Fibroblast of gingiva (primary cell): ENCODE measurements at places on chromosomes 16 and 17.

DNA sequence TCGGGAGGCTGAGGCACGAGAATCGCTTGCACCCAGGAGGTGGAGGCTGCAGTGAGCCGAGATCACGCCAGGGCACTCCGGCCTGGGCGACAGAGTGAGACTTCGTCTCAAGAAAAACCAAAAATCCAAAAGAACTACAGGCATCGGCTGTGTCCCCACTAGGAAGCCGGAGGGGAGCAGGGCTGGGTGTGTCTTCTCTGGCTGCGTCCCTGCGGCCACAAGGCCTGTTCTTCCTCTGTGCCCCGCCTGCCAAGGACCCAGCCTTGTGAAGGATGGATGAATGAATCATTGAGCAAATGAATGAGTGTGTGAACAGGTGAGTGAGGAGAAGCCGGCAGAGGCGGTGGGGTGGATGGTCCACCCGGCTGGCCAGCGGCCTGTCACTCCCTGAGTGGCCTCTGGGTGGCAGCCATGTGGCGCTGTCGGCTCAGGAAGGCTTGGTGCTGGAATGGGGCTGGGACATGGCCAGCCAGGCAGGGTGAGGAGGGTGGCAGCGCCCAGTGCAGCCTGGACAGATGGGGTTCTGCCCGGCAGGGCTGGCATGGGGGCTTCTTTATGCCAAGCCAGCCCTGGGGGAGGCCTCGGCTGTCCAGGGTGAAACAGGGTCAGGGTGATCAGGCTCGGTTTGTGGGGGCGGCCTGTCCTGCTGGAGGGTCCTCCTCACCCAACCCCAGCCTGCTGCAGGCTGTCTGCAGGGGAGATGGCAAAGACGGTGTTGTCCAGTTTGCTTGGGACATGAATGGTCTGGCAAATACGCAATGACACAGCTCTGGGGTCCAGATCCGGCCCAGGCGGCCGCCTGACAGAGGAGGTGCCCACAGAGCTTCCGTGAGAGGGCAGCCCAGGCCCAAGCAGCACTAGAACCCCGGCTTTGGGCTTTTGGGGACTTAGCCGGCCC lies 21.7 kb downstream of the SLC25A10 start:
- peak; percentile 56 for DNase-seq

GRCh38 chr16:48136547-48137360 lies 19.0 kb downstream of the ABCC12 start:
- peak; percentile 3 for DNase-seq

DNA sequence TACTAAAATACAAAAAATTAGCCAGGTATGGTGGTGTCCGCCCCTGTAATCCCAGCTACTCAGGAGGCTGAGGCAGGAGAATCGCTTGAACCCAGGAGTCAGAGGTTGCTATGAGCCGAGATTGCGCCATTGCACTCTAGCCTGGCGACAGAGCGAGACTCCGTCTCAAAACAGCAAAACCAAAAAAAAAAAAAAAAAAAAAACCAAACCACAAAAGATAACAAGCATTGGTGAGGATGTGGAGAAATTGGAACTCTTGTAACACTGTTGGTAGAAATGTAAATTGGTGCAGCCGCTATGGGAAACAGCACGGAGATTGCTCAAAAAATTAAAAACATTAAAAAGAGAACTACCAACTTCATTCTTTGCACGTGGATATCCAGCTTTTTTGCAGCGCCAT lies 119.4 kb downstream of the OR1D5 start:
- DNase-seq = no peak

DNA sequence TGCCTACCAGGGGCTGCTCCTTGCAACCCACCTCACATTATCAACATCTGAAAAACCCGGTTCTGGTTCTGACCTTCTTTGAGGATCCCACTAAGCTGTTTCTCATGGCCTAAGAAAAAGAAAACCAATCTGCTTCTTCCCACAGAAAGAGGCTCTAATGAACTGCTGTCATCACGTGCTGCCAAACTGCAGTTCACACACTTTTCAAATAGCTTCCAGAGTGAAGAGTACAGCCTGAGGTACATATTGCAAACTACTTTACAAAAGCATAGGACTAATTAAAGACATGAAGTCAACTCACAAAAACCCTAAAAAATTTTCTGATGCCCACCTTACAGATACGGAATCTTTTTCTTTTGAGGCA lies 36.7 kb downstream of the SMG6 start:
- no peak for DNase-seq

DNA sequence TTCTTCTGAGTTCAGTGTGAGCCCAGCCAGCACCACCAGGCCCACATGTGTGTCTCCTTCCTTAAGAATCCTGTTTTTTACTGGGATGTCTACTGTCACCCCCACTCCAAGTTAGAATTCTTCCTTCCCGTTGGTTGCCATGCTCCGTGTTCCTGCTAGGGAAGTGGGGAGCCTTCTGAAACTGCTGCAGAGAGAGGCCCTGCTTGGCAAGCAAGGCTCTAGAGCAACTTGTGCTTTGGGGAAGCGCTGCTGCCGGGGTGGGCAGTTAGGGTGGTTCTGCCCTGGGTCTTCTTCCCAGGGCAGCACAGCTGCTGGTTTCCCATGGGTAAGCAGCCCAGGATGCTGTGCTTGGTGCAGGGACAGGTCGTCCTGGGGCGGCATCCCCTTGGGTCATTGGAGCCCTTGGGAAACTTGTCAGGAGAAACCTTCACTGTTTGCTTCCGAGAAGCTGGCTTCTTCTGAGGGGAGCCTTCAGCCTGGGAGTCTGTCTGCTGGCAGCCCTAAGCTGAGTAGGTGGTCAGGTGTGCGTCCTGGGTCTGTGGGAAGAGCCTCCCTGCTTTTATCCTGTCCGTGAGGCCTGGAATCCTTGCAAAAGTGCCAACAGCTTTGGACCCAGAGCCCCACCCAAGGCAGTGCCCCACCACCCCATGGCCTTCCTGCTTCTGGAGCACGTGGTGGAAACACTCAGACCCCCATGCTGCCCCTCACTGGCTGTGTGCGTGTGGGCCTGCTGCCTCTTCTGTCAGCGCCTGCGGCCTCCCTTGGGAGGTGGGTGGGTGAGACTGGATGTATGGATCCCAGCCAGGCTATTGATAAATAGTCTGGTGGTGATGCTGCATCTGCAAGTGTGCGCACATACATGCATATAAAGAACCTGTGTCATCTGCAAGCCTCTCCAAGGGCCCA lies 71.8 kb downstream of the PLD6 start:
- no peak for DNase-seq

- DNase-seq = no peak
These were observed 144.7 kb downstream of the CDK5R1 start for GRCh38 chr17:32631341-32632096.

DNA sequence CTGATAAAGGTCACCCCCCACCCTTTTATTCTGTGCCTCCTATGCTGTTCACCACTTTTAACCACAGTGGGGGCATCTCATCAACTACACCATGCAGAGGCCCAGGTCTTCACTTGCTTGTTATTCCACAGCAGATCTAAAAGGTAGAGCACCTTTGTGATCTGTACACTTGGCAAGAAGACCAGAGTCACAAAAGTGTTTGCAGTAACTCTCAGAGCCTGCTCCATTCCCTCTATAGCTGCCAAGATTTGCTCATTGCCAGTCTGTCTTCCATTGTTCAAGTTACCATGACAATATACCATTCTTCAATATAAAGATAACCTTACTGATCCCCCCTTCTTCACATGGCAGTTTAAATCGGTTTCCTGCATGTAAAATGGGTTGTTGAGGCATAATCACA lies 180.0 kb downstream of the TOX3 start:
- DNase-seq = no peak

- DNase-seq = no peak
These were observed 31.7 kb downstream of the RBBP6 start for GRCh38 chr16:24571096-24571495.

DNA sequence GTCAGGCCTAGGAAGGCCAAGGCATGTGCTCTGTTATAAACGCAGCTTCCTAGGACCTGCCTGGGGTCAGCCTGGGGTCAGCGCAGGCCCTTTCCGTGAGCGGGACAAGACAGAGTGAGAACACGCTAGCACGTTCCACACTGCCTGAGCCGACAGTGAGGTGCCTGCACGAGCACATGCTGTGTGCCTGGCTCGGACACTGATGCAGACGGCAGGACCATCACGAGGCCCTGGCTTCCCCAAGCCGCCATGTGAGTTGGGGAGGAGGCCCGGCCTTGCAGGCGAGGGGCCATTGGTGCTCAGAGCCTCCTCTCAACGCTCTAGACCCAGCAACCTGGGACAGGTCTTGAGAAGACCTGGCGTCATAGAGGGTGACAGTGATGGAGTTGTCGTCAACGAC lies 9.1 kb downstream of the TMEM204 start:
- DNase-seq = no peak

- DNase-seq = peak; percentile 74
These were observed 337.8 kb upstream of the CDH5 start for GRCh38 chr16:66028510-66029216.

DNA sequence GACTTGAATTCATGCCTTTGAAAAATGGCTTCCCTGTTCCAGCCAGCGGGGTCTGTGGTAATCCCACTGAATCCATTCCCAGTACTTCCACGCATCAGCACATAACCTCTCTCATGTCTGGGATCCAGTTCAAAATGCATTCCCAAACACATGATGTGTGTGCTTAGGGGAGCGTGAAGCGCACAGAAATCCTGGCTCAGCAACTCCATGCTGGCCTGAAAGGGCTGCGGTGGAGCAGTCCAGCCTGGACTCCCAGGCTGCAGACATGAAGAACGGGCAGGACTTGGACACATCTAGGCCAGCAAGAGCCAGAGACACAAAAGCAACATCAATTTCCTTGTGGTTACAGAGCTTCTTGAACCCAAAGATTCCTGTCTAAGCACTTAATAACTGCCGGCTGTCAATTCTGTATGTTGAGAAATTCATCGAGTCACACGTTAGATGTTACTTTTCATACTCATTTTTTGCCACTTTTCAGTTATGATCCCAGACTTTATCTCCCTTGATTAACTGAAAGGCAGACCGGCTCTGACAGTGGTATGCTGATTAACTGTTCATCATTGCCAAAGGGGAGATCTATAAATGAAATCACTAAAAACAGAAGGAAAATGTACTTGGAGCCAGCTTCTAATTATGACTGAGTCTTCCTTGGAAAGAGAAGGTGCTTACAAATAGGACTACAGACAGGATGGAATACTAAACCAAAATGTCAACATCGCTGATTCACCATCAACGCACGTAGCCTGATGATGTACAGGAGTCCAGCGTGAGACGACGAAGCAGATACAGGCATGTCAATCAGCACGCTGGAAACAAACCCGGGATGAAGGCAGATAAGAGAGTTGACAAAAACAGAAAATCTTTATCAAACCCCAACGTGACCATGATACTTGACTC lies 23.0 kb downstream of the NSMCE1 start:
- DNase-seq = peak; percentile 94

DNA sequence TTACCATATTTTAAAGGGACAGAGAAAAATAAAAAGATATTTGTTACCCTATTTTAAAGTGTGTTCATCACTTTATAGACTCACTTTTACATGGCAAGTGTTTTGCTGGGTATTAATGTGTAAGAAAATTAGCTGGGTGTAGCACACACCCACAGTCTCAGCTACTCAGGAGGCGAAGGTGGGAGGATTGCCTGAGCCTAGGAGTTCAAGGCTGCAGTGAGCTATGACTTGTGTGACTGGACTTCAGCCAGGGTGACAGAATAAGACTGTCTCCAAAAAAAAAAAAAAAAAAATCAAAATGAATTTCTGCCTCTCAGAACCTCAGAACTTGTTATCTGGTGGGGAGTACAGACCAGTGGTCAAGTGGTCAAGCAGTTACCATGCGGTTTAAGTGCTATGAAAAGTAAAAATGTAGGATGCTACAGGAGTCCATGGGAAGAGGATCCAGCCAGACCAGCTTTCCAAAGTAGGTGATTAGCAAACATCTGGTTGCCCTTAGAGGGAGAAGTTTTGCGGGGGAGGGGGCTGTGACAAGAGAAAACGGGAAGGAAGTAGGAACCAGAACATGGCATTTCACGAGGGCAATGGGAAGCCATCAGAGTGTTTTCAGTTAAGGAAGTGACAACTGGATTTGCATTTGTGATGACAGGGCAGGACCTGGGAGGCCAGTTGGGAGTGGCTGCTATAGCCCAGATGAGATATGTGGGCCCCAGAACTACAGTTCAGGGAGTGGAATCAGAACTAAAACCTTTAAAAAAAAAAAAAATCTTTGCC lies 13.9 kb downstream of the CNEP1R1 start:
- no peak for DNase-seq

DNA sequence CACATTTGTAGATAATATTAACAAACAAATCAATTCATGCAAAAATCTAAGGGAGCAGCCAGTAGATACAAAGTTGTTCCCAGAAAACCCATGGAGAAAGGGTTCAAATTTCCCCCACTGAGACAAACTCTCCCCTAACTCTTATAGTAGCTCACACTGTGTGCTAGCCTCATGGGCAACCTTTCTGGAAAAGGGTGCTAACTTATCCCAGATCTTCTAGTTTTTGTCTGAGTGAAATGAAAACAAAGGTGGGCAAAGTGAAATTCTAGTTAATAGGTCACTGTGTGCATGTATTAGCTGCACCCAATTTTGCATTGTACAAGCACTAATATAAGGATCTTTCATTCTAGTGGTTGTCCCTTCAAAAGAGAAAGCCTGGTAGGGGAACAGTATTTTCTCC lies 9.9 kb upstream of the USP32 start:
- DNase-seq = no peak

- peak; percentile 76 for DNase-seq
These were observed 113.8 kb downstream of the MSI2 start for GRCh38 chr17:57370037-57370581.

- DNase-seq = no peak
These were observed 724.2 kb upstream of the CDH8 start for GRCh38 chr16:62760398-62760797.

- peak; percentile 57 for DNase-seq
These were observed 7.6 kb upstream of the CYTH1 start for GRCh38 chr17:78789663-78790181.

- DNase-seq = no peak
These were observed 33.5 kb downstream of the SMURF2 start for GRCh38 chr17:64628641-64629040.

DNA sequence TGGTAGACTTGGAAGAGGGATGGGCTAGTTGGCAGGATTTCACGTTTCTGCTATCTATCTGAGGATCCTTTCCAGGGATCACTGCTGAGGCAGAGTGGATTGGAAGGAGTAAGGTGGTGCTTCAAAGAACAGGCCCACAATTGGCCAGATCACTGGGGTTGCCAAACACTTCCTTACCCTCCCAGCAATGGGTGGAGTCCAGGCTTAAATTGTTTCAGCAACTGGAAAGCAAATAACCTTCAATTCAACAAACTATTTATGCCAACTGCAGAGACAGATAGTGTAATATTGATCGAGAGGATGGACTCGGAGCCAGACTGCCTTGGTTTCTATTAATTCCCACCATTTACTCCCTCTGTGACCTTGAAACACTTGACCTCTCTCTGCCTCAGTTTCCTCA lies 2.1 kb downstream of the ARRB2 start:
- no peak for DNase-seq
